MV-4-11 (cell line): ENCODE measurements at places on chromosomes 12 and 14.

GRCh38 chr12:89401433-89402058 lies 49.2 kb upstream of the DUSP6 start:
- no peak for DNase-seq

DNA sequence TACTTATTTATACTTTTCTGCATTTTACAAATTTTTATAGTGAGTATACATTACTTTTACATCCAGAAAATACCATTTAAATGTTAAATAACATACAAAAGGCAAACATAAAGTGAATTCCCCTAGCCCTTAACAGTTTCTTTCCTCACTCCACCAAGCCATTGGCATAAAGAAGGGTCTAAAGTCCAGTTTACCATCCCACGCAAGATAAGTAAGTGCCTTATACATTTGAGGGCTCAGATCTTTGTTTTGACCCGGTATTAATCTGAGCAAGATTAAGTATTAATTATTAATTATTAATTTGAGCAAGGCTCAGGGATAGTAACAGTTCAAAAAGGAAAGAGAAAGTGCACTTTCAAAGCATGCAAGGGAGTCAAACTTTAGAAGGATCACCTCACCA lies 182.9 kb downstream of the DICER1 start:
- DNase-seq, result no peak

GRCh38 chr12:15670756-15671155 lies 118.4 kb downstream of the EPS8 start:
- DNase-seq, result no peak

DNA sequence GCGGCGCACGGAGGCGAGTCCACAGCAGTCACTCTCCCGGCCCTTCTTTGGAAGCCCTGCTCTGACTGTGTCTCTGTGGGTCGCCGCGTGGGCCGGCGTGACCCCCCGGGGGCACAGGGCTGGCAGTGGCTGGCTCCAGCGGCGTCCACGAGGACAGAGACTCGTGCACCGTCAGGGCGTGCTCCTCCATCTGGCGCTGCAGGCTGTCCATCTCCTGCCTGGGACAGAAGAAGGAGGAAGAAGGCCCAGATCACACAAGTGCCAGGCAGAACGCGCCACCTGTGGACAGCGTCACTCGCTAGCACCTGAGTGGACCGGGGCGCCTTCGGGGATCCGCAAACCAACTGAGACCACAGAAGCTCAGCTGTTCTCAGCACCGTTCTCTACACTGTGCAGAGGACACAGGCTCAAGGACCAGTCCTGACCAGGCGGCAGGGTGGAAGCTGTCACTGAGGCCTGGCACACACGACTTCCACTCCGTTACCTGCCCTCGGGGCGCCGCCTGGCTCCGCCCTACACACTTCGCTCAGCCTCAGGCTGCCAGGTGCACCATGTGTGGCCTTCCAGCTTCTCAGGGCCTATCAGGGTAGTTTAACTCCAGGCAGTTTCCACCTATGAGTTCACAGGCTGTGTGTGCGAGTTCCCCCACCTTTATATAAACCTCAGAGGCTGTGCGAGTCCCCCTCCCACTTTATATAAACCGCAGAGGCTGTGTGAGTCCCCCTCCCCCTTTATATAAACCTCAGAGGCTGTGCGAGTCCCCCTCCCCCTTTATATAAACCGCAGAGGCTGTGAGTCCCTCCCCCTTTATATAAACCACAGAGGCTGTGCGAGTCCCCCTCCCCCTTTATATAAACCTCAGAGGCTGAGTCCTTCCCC lies 11.7 kb upstream of the ANKLE2 start:
- DNase-seq, result no peak

GRCh38 chr14:34062353-34062973 lies 111.6 kb upstream of the EGLN3 start:
- no peak for DNase-seq

GRCh38 chr14:70382536-70382935 lies 23.1 kb upstream of the COX16 start:
- no peak for DNase-seq

GRCh38 chr12:64733857-64734256 lies 25.3 kb downstream of the GNS start:
- no peak for DNase-seq
